ENCODE measurements at places on chromosomes 3 and 15.

DNA sequence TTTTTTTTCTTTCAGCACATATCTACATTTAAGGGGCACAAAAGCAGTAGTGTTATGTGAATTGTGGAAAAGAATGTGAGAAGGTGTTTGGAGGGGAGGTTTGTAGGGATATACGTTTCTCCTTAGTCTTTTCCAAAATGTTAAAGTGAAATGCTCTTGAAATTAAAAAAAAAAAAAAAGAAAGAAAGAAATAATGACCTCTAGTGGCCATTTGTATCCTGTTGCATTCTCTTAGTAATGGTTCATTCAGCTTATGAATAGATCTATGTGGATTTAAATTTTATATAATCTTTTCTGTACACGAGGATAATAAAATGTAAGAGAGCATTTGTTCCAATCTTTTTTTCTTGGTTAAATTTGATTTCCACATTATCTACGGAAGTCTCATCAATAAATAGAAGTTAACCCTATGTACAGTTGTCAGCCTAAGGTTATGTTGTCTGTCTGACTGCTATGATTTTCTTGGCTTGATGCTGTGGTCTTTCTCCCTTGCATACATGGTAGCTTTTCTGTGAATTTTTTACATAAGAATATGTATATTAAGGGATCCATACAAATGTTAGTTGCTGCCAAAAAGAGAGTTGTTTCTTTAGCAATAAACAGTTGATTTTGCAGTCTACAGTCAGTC, 1.7 kb downstream of the P2RY13 start:
- DNase-seq, result no peak

DNA sequence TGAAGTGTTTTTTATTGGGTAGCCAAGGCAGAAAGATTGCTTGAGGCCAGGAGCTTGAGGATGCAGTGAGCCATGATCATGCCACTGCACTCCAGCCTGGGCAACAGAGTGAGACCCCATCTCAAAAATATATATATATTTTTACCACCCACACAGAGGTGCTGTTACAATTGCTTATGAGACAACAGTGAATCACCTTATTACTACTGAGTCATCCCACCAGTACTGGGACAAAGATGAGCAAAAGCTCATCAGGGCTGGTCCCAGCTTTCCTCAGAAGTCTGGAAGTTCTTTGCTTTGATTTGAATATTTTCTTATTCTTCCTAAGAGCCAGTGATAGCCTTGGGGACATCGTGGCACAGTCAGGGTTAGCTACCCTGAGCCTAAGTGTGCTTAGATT, 207.7 kb downstream of the SOX2 start:
- DNase-seq, result no peak

- DNase-seq, result no peak
These were observed 231.1 kb downstream of the ADAMTS9 start for GRCh38 chr3:64456674-64457073.

DNA sequence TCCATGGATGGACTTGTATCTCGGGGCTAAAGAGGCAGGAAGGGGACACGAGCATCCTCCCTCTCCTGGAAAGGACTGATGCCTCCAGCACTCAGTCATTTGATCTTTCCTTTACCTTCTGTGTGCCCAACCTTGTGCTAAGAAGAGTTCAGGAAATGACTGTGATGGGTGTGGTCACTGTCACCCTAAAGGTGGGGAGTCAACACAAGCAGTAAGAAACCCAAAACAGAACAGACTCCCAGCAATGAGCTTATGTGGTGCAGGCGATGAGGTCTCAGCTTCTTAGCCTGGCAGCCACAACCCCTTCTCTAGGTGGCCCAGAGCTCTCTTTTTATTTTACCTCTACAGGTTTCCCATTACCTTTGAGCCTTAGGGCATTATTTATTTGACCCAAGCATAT, 3.8 kb downstream of the MPI start:
- peak; percentile 66 for DNase-seq

- DNase-seq, result no peak
These were observed 842.8 kb downstream of the SI start for GRCh38 chr3:164235289-164236028.

GRCh38 chr3:196232154-196232881, 16.0 kb downstream of the SLC51A start:
- no peak for DNase-seq

GRCh38 chr3:126005951-126006350, 37.0 kb downstream of the ROPN1B start:
- DNase-seq, result no peak

- DNase-seq, result no peak
These were observed 16.4 kb downstream of the EFCC1 start for GRCh38 chr3:129017484-129017899.

DNA sequence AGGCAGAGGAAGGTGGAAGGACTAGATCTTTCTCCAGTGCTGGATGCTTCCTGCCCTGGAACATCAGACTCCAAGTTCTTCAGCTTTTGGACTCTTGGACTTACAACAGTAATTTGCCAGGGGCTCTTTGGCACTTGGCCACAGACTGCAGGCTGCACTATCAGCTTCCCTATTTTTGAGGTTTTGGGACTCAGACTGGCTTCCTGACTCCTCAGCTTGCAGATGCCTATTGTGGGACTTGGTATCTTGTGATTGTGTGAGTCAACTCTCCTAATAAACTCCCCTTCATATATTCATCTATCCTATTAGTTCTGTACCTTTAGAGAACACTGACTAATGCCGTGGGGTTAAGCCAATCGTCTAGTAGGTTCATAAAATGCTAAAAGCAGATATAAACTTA, 8.8 kb upstream of the B3GNT5 start:
- no peak for DNase-seq

GRCh38 chr3:11924518-11924917, 77.8 kb upstream of the TAMM41 start:
- DNase-seq, result no peak

GRCh38 chr15:52338058-52338457, 42.5 kb upstream of the MYO5C start:
- no peak for DNase-seq

DNA sequence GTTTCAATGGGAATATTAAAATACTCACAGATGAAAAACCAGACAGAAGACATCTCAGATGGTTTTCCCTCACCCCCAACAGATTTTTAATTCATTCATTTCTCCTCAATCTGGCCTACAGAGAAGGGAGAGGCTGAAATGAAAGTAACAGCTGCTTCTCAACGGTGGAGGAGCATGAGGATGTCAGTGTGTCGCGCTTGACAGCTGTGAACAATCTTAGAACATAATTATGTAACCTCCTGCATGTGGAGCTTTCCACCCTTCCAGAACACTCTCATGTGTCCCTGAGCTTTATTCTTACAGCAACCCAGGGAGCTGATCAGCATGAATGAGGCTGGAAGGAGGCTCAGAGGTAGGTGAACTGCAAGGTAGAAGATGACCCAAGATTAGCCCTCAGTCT, 52.7 kb downstream of the MB21D2 start:
- DNase-seq, result no peak

- DNase-seq, result no peak
These were observed 551.2 kb downstream of the MECOM start for GRCh38 chr3:169112153-169112892.

- no peak for DNase-seq
These were observed 66.4 kb downstream of the CNOT10 start for GRCh38 chr3:32751377-32751776.

DNA sequence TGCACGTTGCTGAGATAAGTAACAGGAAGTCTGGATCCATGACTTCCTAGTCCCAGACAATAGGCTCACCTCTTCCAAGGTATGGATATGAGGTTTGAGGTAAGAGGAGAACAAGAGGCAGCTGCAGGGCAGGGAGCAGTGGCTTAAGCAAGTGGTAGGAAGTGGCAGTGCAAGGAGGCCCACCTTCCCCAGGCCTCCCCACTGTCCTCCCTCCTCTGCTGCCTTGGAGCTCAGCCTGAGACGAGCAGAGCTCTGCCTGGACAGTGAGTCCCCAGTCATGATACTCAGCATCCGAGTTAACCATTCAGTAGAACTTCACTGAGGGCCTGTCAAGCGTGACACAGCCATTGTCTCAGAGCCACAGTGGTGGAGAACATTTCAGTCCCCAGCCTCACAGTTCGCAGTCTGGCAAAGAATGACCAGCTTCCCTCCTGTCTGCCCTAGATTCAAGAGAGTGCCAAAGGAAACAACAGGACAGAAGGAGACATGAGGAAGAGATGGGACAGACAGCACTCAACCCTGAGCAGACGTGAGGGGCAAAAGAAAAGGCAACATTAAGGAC, 41.4 kb upstream of the BOC start:
- DNase-seq, result no peak

GRCh38 chr3:64743156-64743886, 55.5 kb upstream of the ADAMTS9 start:
- no peak for DNase-seq

DNA sequence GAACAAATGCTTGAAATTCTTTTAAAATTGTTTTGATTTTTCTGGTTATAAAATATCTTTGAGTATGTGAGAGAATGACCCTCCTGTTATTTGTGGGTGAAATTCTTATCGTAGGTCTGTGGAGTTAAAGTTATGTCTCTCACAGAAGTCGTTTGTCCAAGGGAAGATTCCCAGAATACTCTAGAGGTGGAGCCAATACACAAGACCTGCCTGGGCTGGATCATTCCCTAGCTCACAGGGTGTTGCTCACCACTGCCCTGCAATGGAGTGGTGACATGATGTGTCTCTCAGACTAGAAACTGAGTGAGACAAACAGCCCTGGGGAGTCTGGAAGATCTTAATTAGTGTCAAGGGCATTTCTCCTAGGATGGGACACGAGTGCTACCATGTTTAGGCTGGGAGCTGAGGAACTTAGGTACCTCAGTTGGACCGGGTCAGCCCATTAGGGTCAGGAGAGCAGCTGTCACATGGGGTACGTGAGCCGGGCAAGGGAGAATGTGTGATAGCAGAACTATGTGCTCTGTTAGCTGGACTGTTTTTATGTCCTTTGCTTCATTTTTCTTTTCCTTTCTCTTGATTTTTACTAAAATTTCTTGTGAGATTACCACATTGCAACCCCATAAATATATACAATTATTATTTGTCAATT, 53.6 kb upstream of the MYO5C start:
- no peak for DNase-seq

- no peak for DNase-seq
These were observed 490.2 kb downstream of the GABRG3 start for GRCh38 chr15:27461181-27461580.

- no peak for DNase-seq
These were observed 219.8 kb upstream of the THRB start for GRCh38 chr3:24714436-24714835.

DNA sequence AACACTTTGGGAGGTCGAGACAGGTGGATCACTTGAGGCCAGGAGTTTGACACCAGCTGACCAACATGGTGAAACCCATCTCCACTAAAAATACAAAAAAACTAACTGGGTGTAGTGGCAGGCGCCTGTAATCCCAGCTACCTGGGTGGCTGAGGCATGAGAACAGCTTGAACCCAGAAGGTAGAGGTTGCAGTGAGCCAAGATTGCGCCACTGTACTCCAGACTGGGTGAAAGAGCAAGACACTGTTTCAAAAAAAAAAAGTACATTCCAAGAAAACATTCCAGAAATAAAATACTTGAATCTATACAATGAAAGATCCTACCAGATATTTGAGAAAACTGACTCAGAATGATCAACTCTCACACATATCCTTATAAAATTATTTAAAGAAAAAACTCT, 30.4 kb downstream of the TFDP2 start:
- DNase-seq, result no peak

DNA sequence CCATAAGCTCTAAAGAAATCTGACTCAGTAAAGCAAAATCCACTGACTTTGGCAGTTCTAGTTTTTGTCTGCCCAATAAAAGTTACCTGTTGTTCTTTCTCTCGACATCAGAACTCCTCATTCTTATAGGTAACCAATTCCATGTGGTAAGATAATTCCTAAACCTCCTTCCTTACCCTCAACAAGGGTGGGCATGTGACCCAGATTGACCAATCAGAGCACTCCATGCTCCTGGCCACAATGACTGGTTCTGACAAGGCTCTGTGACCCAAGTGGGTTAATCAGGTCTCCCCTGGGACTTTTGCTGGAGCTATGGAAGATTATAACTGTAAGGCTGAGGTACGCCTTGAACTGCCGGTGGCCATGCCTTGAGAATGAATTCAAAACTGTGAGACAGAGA, 31.7 kb downstream of the LINS1 start:
- DNase-seq, result no peak

- no peak for DNase-seq
These were observed 94.5 kb downstream of the ARNT2 start for GRCh38 chr15:80498652-80499051.

DNA sequence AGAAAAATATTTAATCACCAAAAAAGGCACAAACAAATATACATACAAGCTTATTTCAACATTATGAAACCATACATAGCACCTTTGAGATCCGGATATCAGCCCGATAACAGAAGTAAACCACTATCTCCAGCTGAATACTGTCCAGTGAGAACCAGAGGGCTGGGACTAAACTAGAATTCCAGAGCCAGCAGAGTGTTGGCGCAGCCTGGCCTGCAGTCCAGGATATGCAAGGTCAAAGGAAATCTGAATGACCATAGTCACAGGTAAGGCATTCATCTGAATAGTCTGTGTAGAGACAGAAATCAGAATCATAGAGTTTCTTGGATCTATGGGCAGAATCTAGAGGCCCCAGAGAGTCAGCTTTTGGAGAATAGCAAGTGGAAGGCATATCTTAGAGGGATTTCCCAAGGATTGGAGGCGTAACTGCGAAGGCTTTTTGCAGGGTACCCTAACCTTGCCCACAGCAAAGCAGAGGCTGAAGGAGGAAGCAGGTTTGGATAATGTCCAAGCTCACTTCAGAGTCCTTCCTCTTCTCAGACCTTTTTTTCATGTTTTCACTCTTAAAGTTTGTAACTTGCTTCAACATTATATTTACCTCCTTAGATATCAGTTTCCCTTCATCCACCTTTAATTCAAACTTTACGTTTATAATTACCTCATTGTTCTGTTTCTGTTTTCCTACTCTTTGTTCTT, 32.5 kb upstream of the TP63 start:
- no peak for DNase-seq

GRCh38 chr15:61169275-61169903, 59.7 kb downstream of the RORA start:
- no peak for DNase-seq

DNA sequence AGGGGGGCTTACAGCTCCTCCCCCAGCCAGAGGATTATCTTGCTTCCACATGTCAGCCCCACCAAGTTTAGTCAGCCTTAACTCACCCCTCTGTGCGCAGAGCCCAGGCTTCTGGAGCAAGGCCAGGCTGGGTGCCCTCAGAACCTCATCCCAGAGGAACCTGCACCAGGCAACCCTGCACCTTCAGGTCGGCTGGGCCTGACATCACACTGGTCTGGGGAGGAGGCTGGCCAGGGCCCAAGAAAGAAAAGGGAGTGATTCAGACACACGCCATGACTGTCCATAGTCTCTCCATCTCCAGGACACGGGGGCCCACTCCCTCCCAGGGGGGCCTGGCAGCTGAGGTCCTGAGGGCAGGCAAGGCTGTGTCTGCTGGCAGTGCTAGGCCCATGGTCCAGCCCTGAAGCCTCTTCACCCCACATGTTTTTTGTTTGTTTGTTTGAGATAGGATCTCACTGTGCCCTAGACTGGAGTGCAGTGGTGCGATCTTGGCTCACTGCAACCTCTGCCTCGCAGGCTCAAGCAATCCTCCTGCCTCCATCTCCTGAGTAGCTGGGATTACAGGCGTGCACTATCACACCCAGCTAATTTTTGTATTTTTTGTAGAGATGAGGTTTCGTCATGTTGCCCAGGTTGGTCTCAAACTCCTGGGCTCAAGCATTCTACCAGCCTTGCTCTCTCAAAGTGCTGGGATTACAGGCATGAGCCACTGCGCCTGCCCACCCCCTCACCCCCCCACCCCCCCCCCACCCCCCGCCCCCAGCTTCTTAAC, 11.1 kb downstream of the TNK2 start:
- no peak for DNase-seq

All from CD4-positive, alpha-beta T cell treated with Interleukin-17A for 4 hours (primary cell).